Lung (tissue), 17 donors: ENCODE measurements at places on chromosomes 3 and 15. TPM values are rescaled to one million over a fixed set of nuclear protein-coding genes. Genes with fewer than 3 reads are reported as not detected.

The P2RY13 gene
- 5.7 TPM for total RNA-seq

The SCAANT1 gene
- total RNA-seq: not detected

The AGBL1 gene
- total RNA-seq: 147 TPM

DNA sequence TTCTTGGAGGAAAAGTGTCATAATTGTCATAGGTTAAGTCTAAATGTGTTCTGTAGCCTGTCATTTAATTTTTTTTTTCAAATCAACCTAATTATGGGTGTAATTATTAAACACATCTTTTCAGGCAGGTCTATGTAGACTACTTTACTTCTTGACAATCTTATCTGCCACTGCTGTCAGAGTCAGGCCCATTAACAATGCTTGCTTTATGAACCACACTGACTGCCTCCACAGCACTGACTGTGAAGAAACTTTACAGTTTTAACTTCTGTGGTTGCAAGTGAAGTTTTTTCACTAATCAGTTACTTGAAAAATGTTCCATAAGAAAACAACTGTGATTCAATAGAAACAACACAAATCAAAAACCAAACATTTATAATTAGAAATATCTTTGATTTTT, 407.8 kb downstream of the PLCL2 start:
- DNase-seq: no peak
- H3K27me3 ChIP-seq: no peaks in the 10 kb centered on the region
- peaks cover 8% of the 10 kb centered on the region for H3K36me3 ChIP-seq
- H3K4me1 ChIP-seq: no peaks in the 10 kb centered on the region
- H3K4me3 ChIP-seq: no peak overlapping the region
- H3K27ac ChIP-seq: no peak overlapping the region

GRCh38 chr15:59555696-59556095, 55.9 kb upstream of the GCNT3 start:
- no peaks in the 10 kb centered on the region for H3K27me3 ChIP-seq
- no peak overlapping the region for H3K4me3 ChIP-seq
- H3K4me1 ChIP-seq: no peaks in the 10 kb centered on the region
- DNase-seq: no peak
- H3K36me3 ChIP-seq: no peaks in the 10 kb centered on the region
- no peak overlapping the region for H3K27ac ChIP-seq

GRCh38 chr15:58269455-58270414, 131.6 kb downstream of the AQP9 start:
- no peaks in the 10 kb centered on the region for H3K36me3 ChIP-seq
- no peaks in the 10 kb centered on the region for H3K27me3 ChIP-seq
- no peak overlapping the region for H3K27ac ChIP-seq
- DNase-seq: peak; percentile 79
- no peak overlapping the region for H3K4me3 ChIP-seq

- no peak overlapping the region for H3K4me3 ChIP-seq
- no peaks in the 10 kb centered on the region for H3K4me1 ChIP-seq
- H3K27me3 ChIP-seq: no peaks in the 10 kb centered on the region
- no peaks in the 10 kb centered on the region for H3K36me3 ChIP-seq
- DNase-seq: no peak
- H3K27ac ChIP-seq: no peak overlapping the region
Measured at GRCh38 chr3:31695280-31696008, 162.7 kb downstream of the STT3B start.

DNA sequence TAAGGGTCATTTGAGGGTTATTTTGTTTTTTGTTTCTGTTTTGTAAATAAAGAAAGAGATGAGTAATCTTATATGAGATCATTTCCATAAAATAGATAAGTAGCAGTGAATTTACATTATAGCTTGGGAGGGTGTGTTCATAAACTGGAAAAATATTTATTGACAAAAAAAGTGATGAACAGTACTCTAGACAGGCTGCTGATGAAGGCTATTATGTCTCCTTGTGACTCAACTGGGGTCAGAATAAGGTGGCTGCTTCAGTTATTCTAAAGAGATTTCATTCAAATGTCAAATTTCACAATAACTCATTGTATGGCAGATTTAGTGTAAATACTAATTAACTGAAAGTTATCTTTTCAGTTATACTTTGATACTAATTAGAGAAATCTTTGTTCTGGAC, 251.1 kb upstream of the CMC1 start:
- no peaks in the 10 kb centered on the region for H3K36me3 ChIP-seq
- no peak overlapping the region for H3K27ac ChIP-seq
- DNase-seq: no peak
- no peaks in the 10 kb centered on the region for H3K4me1 ChIP-seq
- H3K27me3 ChIP-seq: no peaks in the 10 kb centered on the region
- no peak overlapping the region for H3K4me3 ChIP-seq
